Activated naive CD4-positive, alpha-beta T cell (primary cell): ENCODE measurements at places on chromosomes 3 and 15.

GRCh38 chr3:54954022-54954421, 26.2 kb upstream of the LRTM1 start:
- DNase-seq: no peak

GRCh38 chr3:17033516-17034168, 148.9 kb downstream of the PLCL2 start:
- no peak for DNase-seq

DNA sequence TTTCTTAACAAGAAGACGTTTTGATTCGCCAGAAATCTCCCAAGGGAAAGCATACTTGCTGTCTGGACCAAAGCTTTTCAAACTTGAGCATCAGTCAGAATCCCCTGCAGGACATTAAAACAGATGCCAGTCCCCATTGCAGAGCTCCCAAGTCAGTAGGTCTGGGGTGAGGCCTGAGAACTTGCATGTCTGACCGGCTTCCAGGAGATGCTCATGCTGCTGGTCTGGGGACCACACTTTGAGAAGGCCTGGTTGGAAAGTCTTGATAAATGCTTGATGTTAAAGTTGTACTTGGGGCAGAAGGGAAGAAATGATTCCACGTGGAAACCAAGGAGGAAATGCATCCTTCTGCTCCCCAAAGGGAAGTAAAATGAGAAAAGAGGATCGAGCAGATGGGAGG, 24.3 kb upstream of the CAV3 start:
- no peak for DNase-seq

GRCh38 chr3:13700362-13700761, 151.4 kb downstream of the FBLN2 start:
- no peak for DNase-seq

GRCh38 chr15:63318344-63318743, 40.9 kb downstream of the APH1B start:
- no peak for DNase-seq

GRCh38 chr3:129663045-129663446, 56.6 kb upstream of the PLXND1 start:
- no peak for DNase-seq

DNA sequence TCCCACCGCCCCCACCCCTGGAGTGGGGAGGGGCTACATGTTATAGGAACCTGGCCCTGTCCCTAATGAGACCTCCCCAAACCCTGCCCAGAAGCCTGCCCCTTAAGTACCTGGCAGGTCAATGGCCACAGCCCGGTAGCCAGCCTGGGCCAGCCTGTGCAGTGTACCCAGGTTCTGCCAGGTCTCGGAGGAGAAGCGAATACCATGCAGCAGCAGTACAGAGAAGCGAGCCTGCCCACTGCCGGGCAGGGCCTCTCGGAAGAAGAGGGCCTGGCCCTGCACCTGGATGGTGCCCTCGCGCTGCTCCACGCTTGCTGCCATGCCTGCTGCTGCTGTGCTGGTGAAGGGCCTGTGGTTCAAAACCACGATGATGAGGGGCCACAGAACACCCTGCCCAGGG, 2.5 kb downstream of the ABHD14B start:
- no peak for DNase-seq

DNA sequence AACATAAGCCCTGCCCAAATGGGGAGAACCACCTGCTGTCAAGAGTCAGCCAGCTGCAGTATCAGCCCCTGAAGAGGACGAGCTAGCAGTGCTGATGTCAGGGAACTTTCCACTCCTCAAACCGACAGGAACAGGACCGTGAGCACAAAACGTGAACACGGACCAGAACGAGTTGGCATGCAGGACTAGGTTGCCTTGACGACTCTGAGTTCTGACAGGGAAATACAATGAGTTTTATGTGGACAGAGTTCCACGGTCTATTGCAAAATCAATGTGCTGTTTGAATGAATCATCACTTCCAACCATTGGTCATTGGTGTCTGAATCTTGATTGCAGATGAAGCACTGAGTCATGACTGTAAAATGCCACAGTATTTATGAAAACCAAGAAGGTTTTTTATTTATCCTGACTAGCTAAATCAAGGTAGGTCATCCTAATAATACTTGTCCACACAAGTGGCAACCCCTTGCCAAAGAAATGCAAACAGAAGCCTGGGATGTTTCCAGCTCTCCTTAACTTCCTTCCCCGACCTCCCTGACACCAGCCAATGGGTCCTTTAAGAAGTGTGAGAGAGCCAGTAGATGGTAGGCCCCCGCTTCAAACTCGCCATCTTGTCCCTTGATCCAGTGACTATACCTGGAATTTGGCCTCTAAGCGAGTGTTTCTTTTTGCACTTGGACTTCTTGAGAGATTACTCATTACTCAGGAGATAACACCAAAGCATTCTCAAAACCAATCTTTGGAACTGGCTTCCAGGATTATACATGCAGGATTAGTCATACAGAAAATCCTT, 119.6 kb downstream of the ASB7 start:
- no peak for DNase-seq

DNA sequence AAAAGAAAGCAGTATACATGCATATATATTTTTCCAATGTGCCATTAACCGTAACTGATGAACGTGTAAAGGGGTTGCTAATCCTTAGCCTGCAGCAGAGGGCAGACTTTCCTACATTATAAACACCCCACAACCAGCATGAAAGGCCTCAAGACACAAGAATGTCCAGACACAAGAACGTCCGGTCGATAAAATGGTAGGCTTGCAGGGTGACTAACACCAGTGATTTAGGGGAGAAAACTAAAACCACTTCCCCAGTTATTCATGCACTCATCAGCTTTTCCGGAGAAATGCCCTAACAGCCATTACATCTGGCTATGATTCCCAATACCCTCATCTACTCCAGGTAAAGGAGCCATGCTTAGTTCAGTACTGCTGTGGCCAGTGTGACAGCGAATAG, 57.4 kb downstream of the LRTM1 start:
- no peak for DNase-seq

DNA sequence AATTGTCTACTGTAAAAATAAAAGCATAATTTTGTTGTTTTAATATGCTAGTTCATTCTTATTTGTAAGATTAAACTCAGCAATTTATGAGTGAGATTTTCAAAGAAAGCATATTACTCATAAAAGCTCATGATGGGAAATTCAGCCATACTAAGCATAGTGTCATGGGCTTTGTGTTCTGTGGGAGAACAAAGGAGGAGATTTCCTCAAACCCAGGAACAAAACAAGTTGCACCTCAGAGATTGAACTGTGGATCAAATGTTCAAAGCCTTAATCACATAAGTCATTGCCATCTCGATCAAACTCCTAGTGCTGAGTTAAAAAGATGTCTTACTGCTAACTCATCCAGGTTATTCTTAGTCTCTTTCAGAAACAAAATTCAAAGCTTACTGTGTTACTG, 85.6 kb upstream of the PDZRN3 start:
- no peak for DNase-seq

- no peak for DNase-seq
Observed at GRCh38 chr3:13626396-13626795, 77.5 kb downstream of the FBLN2 start.

DNA sequence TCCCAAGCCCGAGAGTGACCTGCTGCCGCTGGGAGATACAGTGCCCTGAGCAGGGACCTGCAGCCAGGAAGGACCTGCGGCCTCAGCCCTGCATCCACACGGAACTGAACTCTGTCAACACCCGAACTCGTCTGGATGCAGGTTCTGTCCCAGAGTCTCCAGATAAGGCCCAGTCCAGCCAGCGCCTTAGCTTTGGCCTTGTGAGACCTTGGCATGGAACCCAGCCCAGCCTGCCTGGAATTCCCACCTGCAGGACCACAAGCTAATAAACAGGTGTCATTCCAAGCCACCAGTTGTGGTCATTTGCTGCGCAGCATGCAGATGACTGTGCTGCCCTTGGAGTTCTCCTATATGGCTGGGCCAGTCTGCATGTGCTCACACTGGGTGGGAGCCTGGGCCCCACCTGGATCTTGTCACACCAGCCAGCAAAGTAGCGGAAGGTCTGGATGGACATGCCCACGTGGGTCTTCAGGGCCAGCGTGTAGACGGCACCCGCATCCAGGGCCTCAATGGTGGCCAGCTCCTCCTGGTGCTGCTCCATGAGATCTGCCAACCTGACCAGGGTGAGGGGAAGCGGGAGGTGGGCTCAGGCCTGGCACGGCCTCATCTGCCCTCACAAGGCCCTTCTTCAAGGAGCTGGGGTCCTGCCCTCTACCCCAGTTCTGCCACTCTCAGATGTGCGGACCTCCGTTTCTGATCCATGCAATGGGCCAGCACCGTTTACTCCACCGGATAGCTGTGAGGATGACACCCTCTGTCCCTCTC, 47.2 kb upstream of the SLC41A3 start:
- DNase-seq: no peak

GRCh38 chr15:37891766-37892368, 42.6 kb upstream of the TMCO5A start:
- DNase-seq: no peak

GRCh38 chr3:123320221-123320620, 118.5 kb downstream of the SEC22A start:
- DNase-seq: no peak

GRCh38 chr3:48140336-48140757, 47.9 kb downstream of the CDC25A start:
- no peak for DNase-seq

- no peak for DNase-seq
Observed at GRCh38 chr3:26058901-26059321, 269.0 kb downstream of the OXSM start.

DNA sequence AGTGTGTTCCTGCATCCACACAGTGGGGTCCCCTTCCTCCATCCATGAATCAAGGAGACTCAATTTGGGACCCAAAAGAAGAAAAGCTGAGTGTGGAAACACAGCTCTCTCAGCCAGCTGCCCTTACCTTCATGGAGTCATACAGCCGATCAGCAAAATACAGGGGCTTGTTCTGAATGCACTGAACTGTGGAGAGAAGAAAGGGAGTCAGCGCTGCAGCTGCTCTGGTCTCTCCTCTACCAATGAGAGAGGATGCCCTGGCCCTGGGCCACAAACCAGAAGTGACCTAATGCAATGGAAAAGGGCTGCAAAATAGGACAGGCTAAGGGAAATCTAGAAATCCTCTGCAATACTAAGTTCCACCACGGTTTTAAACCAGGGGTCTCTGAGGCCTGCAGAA, 46.7 kb downstream of the ANXA2 start:
- no peak for DNase-seq

DNA sequence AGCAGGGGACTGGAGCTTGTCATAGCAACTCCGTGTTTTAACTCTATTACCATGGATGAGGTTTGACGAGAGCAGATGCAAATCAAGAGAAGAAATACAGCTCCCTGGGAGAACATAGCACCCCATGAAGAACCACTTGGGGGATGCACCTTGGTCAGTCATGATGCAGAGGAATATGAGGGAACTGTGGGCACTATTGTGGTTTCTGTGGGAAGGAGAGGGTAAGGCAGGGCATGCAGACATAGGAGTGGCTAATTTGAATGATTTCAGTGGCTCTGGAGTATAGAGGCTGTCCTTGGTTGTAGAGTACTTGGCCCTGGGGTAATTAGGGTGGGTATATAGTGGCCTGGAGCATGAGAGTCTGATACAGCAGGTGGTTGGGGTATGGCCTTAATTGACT, 131.9 kb downstream of the EDEM1 start:
- DNase-seq: no peak

- DNase-seq: no peak
Observed at GRCh38 chr3:25962255-25962654, 172.4 kb downstream of the OXSM start.

- DNase-seq: no peak
Observed at GRCh38 chr3:71753701-71754609, at the start of gene GPR27. Gene GPR27, plus strand, starts transcription at chr3:71753855. Its CDS starts 195 bp downstream, at chr3:71754050.

DNA sequence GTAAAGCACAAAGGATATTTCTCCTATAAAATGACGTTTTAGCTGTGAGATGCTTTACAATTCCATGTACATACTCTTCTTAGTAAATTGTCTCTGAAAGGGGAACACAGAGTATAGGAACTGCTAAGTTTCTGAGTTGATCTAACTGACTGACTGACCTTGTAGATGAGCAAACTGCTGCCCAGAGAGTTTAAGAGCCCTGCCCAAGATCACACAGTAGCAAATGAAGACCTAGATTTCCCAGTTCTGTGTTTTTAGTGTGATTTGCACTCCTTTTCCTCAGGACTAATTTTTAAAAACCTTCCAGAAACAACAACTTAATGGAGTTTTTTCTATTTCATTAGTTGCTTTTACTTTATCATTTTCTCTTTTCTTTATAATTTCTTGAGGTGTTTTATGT, 247.7 kb downstream of the PDCD6IP start:
- DNase-seq: no peak

- no peak for DNase-seq
Observed at GRCh38 chr3:153268564-153269279, 106.7 kb downstream of the RAP2B start.

DNA sequence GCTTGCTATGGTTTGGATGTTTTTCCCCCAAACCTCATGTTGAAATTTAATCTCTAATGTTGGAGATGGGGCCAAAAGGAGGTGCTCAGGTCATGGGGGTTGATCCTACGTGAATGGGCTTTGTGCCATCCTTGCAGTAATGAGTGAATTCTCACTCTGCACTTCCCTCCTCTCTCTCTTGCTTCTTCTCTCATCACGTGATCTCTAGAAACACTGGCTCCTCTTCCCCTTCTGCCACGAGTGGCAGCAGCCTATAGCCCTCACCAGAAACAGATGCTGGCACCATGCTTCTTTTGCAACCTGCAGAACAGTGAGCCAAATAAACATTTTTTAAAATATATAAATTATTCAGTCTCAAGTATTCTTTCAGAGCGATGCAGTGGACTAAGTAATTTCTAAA, 13.3 kb upstream of the PLSCR1 start:
- DNase-seq: no peak

GRCh38 chr3:136166507-136166906, 29.6 kb downstream of the MSL2 start:
- no peak for DNase-seq

DNA sequence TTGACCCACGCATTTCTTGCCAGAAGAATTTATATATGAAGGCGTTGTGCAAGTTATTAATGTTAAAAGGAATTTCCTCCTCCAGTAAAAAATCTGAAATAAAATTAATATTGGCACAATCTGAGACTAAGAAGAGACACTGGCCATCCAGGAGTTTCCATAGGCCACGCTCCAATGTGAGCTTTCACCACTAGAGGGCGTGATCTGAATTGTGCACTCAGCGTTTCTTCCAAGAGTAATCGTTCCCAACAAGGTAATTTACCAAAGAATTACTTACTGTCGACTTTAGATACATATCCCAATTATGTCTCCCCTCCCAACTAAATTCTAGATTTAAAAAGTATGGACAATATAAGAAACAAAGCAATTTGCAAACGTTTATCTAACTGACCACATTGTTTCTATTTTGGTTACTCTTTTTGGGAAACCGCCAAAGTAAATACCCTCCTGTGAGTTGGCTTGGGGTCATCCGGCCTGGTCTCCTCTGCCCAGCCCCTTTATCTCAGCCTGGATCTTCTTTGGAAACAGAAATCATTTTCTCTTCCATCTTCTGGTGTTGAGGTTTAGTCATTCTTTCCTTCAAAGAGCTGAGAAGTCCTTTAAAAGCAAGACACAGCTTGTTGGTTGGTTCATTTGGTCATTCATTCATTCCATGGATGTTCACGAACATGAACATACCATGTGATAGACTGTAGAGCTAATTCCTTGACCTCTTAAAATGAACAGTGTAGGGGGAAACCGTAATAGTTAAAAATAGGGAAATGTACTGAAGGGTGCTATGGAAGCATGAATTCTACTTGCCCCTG, 26.2 kb downstream of the POLR2M start:
- no peak for DNase-seq
